ENCODE measurements at places on chromosomes 12 and 14.

- DNase-seq, result no peak
Observed at GRCh38 chr12:15220451-15220850, 766 bp downstream of the RERG start.

DNA sequence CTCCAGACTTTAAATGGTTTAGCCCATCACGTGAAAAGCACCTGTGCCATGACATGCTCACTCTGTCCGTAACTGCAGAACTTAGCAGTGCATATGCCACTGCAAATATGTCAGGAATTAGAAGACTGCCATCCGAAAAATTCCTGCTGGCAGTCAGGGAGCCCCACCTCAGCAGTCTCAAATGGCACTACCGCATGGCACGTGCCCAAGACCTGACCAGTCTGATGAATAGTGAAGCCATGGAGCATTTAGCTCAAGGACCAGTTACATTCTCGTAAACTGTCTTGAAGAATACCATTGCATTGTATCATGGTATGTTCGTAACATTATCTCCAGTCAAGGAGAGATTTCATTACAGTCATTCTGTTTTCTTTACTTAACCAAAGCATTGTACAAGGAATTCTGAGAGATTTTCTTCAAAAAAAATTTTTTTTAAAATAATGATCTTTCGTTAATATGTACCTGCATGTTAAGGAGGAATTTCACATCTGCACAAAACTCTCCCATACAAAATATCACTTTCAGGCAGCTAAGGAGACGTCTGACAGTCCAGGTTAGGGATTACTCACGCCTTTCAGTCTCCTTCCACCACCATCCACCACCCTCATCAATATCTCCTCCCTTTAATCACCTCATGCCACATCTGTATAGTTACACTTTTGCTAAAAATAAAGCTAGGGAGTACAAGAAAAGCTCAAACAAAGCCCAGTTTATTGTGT is 138.5 kb downstream of the ANO2 start:
- DNase-seq, result peak; percentile 21

DNA sequence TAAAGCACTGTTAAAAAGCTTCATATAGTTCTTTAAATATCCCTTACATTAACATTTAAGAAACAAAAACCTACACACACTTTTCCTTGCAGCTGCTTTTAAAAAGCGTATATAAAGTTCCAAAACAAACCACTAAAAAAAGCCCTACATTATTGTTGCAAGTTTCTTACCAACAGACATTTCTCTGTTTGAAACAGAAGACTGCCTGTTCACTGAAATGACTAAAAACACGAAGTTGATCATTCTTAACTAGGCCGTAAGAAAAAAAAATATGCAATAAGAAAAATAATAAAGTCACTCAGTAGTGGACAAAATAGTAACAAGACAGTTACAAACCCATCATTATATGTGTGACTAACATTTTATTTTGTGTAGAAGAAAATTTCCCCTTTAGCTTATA is 37.3 kb downstream of the KIF21A start:
- no peak for DNase-seq

- DNase-seq, result peak; percentile 21
Observed at GRCh38 chr12:90102957-90103652, 394.5 kb upstream of the ATP2B1 start.

- no peak for DNase-seq
Observed at GRCh38 chr12:104680491-104680890, 223.7 kb downstream of the CHST11 start.

DNA sequence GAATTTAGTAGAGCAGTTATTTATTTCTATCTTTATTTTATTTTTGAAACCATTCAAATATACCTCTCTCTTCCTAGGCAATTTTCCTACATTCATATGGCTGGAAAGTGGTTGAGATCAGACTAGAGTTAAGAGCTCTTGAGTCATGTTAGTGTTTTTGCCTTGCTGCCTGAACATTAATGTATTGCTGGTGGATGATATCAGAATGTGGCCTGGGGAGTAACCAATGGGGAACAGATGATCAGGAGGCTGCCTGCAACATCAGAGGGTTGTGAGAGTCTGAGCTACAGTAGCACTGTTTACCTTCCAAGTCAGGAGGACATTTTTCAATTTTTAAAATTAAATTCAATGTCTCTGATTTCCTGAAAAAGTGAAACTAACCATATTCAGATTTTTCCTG is 166.3 kb upstream of the TRHDE start:
- DNase-seq, result peak; percentile 16

- DNase-seq, result no peak
Observed at GRCh38 chr12:62694632-62695031, 228.0 kb downstream of the MON2 start.

GRCh38 chr14:89232265-89233070 is 184.6 kb downstream of the FOXN3 start:
- DNase-seq, result no peak

DNA sequence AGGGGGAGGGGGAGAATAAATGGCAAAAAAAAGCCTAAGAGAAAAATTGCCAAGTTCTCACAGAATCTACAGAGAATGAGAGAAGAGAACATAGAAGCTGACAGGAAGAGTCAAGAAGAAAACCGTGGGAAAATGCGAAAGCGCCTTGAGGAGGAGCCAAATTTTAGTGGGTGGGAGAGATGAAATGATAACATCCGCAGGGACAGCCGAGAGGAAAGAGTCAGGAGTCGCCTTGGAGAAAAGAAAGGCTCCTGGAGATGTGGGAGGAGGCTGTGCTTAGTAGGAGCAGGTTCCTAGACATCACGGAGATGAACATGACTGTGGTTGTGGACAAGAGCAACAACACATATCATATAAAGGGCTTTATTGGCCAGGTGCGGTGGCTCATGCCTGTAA is 49.4 kb downstream of the PHLDA1 start:
- no peak for DNase-seq

- DNase-seq, result no peak
Observed at GRCh38 chr12:117481470-117481869, 120.0 kb upstream of the NOS1 start.

DNA sequence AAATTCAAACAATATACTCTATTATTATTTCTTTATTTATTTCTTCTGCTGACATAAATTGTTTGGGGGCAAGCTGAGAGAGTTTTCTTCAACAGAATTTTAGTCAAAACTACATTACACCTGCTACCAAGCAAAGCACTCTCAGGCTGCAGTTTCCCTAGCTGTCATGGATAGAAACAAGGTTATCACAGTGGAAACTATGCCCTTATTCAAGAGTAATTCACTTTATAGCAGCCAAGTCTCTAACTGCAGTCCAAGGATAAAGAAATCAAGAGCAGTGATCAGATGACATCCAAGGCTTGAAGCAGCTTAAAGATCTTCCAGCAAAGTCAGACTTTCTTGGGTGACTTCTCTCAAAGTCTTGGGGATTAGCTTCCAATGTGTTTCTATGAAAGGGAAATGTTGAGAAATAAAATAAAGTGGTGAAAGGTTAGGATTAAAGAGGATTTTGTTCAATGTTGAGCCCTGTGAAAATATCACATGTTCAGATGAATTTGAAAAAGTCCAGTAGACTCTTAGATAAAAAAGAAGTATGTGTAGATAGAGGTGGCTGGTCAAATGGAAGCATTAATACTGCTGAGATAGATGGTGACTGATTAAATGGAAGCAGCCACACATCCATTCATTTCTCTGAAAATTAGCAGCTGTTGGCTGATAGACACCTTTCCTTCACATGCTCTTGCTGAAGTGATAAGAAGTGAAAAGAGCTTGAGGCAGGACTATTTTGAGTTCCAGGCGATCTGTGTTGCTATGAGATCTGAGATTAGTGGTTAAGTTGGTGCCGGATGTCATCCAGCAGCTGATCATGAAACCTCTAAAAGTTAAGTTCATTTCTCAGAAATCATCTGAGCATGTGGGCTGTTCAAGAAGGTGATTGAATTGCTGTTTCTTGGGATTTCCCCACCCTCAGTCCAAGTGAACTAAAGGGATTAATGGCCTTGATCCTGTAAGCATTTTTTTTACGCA is 257.8 kb upstream of the BTG1 start:
- DNase-seq, result no peak

DNA sequence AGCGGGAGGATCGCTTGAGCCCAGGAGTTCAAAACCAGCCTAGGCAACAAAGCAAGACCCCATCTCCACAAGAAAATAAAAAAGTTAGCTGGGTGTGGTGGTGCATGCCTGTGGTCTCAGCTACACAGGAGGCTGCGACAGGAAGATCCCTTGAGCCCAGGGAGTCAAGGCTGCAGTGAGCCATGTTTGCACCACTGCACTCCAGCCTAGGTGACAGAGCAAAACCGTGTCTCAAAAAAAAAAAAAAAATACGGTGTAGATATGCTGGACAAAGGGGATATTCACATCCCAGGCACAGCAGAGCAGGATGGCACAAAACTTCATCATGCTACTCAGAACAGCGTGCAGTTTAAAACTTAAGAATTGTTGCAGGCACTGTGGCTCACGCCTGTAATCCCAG is 24.8 kb upstream of the STRN3 start:
- DNase-seq, result no peak

DNA sequence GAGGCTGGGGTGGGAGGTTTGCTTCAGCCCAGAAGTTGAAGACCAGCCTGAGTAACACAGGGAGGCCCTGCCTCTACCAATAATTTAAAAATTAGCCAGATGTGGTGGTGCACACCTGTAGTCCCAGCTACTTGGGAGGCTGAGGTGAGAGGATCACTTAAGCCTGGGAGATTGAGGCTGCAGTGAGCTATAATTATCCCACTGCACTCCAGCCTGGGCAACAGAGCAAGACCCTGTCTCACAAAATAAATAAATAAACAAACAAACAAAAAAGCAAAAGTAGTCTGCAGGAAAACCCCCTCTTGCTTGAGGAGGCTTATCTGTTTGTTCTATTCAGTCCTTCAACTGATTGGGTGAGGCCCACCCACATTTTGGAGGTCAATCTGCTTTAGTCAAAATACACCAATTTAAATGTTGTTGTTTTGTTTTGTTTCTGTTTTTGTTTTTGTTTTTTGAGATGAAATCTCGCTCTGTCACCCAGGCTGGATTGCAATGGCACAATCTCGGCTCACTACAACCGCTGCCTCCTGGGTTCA is 24.9 kb upstream of the TXNRD1 start:
- DNase-seq, result no peak

DNA sequence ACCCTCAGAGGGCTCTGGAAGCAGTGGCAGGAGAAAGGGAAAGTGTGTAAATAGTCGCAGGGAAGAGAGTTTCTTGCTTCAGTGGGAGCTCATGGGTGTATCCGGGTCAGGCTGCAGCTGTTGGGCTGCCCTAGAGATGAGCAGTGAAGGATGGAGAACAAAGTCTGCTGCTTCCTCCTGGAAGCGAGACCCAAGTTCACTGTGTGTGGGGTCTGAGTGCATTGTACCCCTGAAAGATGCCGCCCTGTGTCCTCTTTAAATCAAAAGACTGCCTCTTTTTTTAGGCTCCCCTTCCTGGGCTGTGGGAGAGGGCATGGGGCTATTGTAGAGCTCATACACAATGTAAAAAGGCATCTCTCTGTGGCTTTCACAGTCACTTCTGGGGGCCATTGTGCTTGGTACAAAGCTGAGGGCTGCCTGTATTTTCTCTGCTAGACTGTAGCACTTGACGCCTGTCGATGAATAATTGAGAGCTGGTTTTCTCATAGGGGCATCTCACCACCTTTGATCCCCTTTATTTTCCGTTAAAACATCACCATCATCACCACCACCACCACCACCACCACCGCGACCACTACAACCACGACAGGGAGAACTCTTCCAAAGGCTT is 16.7 kb downstream of the CHST11 start:
- DNase-seq, result no peak

Measured in NCI-H226 (cell line).